ENCODE measurements at places on chromosomes 2 and 18. TPM values are rescaled to one million over a fixed set of nuclear protein-coding genes. Genes with fewer than 3 reads are reported as not detected.

Gene SERPINB4
- total RNA-seq, result not detected

DNA sequence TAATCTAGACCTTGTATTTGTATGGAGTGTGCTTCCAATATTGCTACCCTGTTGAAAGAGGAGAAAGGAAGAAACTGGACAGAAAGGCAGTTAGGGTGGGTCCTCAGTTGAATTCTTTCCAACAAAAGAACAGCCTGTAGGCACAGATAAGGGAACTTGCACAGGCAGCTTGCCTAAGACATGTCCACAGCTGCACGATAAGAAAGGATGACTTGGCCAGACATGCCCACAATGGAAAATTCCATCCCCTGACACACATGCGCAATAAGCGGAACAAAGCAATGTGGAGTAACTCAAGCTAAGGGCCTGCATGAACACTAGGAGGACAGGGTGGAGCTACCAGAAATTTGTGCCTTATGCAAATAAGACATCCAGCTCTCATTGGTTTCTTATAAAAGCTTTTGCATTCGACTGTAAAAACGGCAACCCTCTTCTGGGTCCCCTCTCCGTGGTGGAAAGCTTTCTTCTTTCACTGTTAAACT is 1084.7 kb upstream of the NXPH2 start:
- DNase-seq, result no peak
- H3K36me3 ChIP-seq, result no peaks in the 10 kb centered on the region
- H3K27ac ChIP-seq, result no peak overlapping the region
- no peaks in the 10 kb centered on the region for H3K27me3 ChIP-seq
- no peak overlapping the region for H3K4me3 ChIP-seq

GRCh38 chr2:226227341-226227740 is 572.3 kb downstream of the IRS1 start:
- no peaks in the 10 kb centered on the region for H3K4me1 ChIP-seq
- no peak overlapping the region for H3K27ac ChIP-seq
- no peak overlapping the region for H3K4me3 ChIP-seq
- peaks cover 5% of the 10 kb centered on the region for H3K27me3 ChIP-seq

DNA sequence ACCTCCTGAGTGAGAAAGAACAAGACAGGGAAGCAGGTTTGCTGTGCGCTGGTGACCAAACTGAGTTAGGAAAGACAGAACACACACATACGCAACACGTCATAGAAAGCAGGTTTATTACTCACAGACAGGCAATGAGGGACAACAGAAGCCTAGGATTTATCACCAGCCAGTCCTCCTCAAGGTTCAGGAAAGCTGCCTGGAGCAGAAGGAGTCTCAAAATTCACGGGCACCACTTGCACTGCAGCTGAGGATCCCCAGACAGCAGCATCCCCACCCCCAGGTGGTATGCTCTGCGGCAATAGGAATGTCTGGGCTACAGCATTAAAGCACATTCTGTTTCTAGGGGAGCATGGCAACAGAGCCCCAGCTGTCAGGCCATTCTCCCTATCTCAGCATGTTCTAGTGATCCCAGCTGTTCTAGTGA is 284.4 kb upstream of the RGPD4 start:
- H3K27ac ChIP-seq, result no peak overlapping the region
- H3K4me1 ChIP-seq, result no peaks in the 10 kb centered on the region
- H3K4me3 ChIP-seq, result no peak overlapping the region
- DNase-seq, result no peak

- H3K36me3 ChIP-seq, result peaks cover 3% of the 10 kb centered on the region
- peak; percentile 60 for DNase-seq
- peak overlapping the region; percentile 84 for H3K27ac ChIP-seq
Observed at GRCh38 chr2:136131961-136132824, 14.2 kb upstream of the CXCR4 start.

- no peak overlapping the region for H3K27ac ChIP-seq
- no peak overlapping the region for H3K4me3 ChIP-seq
- no peak for DNase-seq
- H3K27me3 ChIP-seq, result no peaks in the 10 kb centered on the region
Observed at GRCh38 chr2:135096665-135097446, 44.8 kb downstream of the RAB3GAP1 start.

DNA sequence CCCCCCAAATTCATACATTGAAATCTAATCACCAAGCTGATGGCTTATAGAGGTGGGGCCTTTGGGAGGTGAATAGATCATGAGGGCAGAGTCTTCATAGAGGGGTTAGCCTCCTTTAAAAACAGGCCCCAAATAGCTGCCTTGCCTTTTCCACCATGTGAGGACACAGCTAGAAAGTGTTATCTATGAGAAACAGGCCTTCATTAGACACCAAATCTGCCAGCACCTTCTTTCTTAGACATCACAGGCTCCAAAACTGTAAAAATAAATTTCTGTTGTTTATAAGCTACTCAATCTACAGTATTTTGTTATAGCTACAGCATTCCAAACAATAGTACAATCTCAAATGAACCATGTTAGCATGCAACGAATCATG is 459.3 kb upstream of the GCFC2 start:
- H3K4me1 ChIP-seq, result no peaks in the 10 kb centered on the region
- no peaks in the 10 kb centered on the region for H3K36me3 ChIP-seq
- no peak for DNase-seq
- no peaks in the 10 kb centered on the region for H3K27me3 ChIP-seq
- no peak overlapping the region for H3K4me3 ChIP-seq

GRCh38 chr2:73593680-73594079 is 48.5 kb downstream of the NAT8 start:
- H3K4me1 ChIP-seq, result no peaks in the 10 kb centered on the region
- no peaks in the 10 kb centered on the region for H3K36me3 ChIP-seq
- no peaks in the 10 kb centered on the region for H3K27me3 ChIP-seq
- no peak overlapping the region for H3K4me3 ChIP-seq
- no peak for DNase-seq
- no peak overlapping the region for H3K27ac ChIP-seq
